ENCODE measurements at places on chromosomes 16 and 17.
A peak's percentile ranks its signal among the peaks of the same experiment; 100 is the strongest.

GRCh38 chr16:74076568-74076967 lies 220.0 kb upstream of the PSMD7 start:
- DNase-seq: no peak

GRCh38 chr17:41885733-41886132 lies 20.5 kb upstream of the KLHL11 start:
- no peak for DNase-seq

GRCh38 chr16:22648141-22648540 lies 137.4 kb downstream of the NPIPB5 start:
- no peak for DNase-seq

GRCh38 chr16:78749745-78750268 lies 650.4 kb downstream of the WWOX start:
- DNase-seq: no peak

DNA sequence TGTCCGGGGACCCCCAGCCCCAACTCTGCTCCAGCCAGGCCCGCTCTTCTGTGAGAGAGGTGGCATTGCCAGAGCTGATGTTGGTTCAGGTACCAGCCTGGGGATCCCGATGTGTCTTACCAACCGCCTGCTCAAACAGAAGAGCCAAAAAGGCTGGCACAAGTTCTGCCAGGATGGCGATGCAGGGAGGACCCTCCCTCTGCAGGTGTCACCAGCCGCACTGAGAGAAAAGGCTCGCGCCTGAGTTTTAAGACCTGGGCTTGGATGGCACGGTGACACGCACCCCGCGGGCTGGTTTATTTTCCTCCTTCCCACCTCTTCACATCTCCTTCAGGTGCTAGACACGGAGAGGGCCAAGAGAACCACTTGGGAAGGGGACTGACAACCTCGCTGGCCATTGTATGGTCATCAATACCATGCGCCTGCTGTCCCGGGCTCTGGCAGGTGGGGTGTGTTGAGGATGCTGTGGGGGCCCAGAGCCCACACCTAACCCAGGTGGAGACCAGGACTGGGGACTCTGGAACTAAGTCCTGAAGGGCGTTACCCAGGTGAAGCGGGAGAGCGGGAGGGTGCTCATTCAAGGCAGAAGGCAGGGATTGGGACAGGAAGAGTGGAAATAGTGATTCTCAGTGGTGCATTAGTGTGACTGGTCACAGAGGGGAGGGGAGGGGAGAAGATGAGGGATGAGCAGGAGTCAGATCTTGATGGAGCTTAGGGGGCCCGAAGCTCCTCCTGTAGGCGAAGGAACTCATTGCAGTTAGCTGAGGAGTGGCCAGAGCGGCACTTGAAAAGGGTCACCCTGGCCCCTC lies 16.3 kb downstream of the FOXJ1 start:
- no peak for DNase-seq

DNA sequence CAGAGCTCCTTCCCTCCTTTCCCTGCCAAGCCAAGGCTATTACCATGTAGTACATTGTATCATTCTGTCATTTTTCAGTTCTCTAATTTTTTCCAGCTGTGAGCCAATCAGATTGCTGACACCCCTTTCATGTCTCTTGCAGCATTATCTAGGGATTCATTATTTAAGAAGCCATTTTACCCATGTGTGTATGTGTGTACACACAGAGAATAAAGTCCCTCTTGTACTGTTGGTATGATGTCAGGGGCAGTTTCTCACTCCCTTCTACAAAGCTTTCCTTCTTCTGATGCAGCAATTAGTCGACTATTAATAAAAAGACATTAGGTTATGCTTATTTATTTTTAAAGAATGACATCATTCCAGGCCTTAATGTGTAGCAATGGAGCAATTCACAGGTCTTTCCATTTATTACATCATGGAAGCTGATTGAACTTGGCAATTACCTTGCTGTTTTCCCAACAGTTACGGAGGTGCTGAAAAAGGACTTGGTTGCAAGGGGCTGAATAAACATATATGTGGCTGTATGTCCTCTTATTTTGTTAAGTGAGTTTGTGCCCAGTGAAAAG lies 159.4 kb upstream of the HS3ST3A1 start:
- no peak for DNase-seq

GRCh38 chr17:56919717-56920116 lies 5.9 kb upstream of the TRIM25 start:
- no peak for DNase-seq

DNA sequence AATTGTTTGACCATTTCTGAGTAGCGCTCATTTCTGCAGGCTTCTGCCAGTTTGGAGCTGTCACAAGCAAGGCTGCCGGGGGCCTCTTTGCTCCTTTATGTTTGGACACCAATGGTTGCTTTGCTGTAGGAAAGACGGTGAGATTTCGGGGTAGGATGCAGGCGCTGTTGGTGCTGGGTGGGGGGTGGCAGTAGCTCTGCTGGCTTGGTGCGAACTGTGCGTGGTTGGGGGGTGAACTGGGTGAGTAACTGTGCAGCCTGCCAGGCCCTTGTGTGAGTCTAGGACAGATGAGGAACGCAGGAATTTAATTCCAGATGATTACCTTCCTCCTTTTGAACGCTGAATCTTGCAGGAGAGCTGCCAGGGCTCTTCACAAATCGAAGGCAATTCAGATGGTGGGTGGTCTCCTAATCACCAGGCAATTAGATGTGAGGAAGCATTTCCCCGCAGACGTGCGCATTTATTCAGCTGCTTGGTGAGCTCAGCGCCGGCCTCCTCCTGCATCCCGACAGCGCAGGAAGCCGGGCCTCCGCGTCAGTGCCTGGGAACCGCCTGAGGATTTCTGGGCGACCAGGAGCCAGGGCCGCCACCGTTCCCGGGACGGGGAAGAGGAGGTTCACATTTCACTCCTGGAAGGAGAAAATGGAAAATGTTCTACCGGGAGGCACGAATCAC lies 154.4 kb downstream of the FOXL1 start:
- DNase-seq: no peak

DNA sequence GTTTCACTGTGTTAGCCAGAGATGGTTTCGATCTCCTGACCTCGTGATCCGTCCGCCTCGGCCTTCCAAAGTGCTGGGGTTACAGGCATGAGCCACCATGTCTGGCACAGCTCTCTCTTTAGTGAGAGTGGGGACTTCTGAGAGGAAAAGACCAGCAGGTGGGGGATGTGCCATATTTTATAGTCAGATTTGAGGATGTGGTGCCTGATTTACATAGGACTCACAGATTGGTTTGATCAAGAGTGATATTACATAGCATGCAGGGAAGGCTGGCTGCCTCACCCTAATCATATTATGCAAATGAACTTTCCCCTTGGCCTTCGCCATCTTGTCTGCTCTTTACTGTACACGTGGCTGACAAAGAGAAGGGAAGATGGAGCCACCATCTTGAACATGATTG lies 28.1 kb upstream of the MAPK3 start:
- DNase-seq: no peak

DNA sequence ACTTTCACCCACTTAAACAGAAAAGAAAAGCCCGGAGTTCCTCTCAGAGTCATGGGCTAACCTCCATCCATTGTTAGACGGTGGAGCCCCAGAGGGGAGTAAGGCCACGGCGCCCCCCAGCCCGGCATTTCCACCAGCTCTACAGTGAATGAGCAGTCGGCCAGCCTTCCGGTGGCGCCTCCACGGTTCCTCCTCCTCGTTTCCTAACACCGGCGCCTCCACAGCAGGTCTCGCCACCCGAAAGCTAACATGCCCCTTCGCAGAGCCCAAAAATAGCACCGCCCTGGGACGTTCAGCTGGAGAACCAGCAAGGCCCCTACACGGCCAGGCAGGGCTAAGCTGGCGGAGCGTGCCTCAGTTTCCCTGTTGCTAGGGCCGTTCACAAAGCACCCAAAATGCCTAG lies 858 bp downstream of the MMD start:
- DNase-seq: peak; percentile 22

DNA sequence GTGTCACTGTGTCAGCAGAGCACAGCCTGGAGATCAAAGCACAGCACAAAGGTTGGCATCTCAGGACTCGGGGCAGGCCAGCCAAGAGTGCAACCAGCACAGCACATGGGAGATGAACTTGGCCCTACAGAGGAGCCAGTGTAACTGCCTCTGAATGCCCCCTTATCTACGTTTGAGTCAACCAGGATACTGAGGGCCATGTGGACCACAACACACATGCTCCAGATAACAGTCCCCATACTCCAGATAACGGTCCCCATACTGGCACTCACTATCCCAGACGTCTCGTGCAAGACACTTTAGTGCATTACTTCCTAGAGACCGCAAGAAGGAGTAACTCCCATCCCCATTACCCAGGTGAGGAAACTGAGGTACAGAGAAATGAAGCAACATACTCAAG lies 88.2 kb downstream of the XYLT1 start:
- DNase-seq: no peak

DNA sequence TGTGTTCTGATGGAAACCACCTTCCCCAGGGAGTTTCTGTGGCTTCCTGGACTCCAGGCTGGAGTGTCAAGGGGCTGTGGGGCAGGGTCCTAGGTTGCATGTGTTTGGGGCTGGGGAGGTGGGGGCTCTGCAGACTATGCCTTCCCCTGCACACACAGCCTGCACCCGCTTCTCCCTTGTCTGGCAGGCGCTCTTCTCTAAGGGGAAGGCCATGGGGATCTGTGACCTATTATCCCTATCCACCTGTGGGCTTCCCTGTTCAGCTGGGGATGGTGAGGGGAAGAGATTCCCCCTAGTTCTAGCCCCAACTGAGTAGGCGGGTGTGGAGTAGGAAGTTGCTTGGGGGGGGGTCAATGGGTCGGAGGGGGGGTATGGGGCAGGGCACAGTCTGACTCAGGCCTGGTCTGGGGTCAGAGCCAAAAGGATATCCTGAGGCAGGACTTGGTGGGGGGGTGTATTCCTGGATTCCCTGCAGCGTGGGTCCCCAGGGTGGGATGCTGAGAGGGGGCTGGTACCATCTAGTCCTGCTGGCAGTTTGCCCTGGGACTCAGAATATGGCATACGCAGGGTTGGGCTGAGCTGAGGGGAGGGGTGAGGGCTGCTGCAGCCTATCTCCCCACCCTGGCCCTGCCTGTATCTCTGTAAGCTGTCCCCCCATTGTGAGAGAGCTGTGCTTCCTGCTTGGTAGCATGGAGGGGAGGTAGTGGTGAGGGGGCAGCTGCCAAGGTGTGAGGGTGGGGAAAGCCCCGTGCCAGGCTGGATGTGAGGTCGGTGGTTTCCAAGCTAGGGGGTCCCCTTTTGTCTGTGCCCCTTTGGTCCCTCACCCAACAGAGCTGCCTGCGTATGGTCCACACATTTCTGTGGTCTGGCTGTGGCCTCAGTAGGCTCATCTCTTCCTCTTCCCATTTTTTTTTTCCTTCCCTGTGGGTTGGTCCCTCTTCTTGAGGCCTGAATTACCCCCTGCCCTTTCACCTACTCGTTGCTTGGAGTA lies 14.7 kb downstream of the RARA start:
- DNase-seq: no peak

GRCh38 chr16:85393674-85394451 lies 219.3 kb upstream of the GSE1 start:
- peak; percentile 59 for DNase-seq

- no peak for DNase-seq
These were observed 6.3 kb upstream of the MNT start for GRCh38 chr17:2406903-2407790.

DNA sequence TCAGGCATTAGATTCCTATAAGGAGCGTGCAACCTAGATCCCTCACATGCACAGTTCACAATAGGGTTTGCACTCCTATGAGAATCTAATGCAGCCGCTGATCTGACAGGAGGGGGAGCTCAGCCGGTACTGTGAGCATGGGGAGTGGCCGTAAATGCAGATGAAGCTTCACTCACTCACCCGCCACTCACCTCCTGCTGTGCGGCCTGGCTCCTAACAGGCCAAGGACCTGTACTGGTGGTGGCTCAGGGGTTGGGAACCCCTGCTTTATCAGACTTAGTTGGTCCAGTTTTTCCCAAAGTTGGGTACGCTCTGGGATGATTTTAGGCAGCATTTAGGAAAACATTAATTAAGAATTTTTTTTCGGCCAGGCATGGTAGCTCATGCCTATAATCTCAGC lies 103.8 kb downstream of the MARF1 start:
- DNase-seq: no peak

DNA sequence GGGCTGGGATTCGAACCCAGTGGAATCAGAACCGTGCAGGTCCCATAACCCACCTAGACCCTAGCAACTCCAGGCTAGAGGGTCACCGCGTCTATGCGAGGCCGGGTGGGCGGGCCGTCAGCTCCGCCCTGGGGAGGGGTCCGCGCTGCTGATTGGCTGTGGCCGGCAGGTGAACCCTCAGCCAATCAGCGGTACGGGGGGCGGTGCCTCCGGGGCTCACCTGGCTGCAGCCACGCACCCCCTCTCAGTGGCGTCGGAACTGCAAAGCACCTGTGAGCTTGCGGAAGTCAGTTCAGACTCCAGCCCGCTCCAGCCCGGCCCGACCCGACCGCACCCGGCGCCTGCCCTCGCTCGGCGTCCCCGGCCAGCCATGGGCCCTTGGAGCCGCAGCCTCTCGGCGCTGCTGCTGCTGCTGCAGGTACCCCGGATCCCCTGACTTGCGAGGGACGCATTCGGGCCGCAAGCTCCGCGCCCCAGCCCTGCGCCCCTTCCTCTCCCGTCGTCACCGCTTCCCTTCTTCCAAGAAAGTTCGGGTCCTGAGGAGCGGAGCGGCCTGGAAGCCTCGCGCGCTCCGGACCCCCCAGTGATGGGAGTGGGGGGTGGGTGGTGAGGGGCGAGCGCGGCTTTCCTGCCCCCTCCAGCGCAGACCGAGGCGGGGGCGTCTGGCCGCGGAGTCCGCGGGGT lies at the start of gene CDH1:
Gene CDH1 (plus strand): TSS at position 247 of the 684 bp plus-strand sequence. CDS start 124 bp downstream, at position 371.
- DNase-seq: no peak

GRCh38 chr17:26962255-26963162 lies 331.4 kb upstream of the WSB1 start:
- DNase-seq: no peak

GRCh38 chr17:2195729-2196128 lies 107.9 kb downstream of the SMG6 start:
- DNase-seq: peak; percentile 62

- no peak for DNase-seq
These were observed 72.3 kb upstream of the CORO6 start for GRCh38 chr17:29694918-29695563.

DNA sequence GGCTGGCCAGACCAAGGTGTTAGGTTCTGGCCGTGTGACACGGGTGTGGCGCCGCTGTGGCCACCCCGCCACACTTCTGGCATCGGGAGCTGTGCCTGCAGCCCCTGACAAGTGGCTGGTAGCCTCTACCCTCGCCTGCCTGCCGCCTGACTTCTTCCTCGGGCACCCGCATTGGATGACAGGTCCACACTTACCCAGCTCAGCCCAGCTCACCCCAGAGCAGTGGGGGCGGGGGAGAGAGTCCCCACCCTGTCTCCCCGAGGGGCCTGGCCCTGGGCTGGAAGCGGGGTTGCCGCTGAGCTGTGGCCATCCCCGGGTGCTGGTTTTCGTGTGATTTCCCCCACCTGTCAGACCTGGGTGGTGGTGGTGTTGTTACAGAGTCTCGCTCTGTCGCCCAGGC lies 53.9 kb upstream of the ACSF3 start:
- DNase-seq: no peak

- no peak for DNase-seq
These were observed 7.1 kb downstream of the FAHD1 start for GRCh38 chr16:1834096-1834495.

Data from activated T-cell treated with anti-CD3 and anti-CD28 coated beads for 48 hours (primary cell).